Osteocyte (in vitro differentiated cells): ENCODE measurements at places on chromosomes 2 and 18.

- DNase-seq: no peak
These were observed 38.6 kb upstream of the NCOA1 start for GRCh38 chr2:24452502-24452885.

- DNase-seq: no peak
These were observed 1010.8 kb upstream of the CELF4 start for GRCh38 chr18:38576349-38576748.

DNA sequence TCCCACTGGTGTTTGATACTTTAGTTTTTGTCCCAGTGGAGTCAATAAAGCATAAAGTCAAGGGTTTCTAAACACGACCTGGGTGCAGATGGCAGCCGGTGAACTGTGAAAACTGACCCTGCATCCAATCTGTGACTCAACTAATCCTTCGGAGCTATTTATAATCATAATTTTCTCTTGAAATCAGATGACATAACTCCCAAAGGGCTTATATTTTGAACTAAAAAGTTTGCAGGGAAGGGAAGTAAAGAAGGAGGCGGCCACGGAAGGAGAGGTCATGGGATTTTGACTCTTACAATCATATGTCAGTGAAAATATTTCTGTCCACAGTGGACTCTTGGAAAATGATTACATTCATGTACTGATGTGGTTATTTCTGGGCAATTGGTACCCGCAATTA lies 178.5 kb downstream of the PDE1A start:
- DNase-seq: no peak

GRCh38 chr18:74050807-74051206 lies 96.8 kb downstream of the FBXO15 start:
- DNase-seq: no peak

- DNase-seq: no peak
These were observed 130.6 kb downstream of the CABLES1 start for GRCh38 chr18:23265682-23266399.

DNA sequence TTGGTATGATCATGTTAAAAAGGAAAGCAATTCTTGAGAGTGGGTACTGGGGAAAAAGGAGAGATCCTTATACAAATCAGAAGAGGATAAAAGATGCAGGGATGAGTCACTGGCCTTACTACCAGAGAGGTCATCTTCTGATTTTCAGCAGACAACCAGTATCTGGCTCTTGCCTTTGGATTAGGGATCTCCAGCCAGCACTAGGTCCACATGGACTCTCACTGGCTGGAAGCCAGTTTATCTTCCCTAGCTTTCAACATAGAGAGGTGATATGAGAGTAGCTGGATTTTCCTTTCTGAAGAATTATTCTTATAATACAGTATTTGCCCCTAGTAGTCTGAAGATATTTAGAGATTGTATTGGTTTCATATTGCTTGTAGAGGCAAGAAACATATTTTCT lies 30.2 kb downstream of the CERKL start:
- no peak for DNase-seq

- DNase-seq: no peak
These were observed 207.6 kb upstream of the TANK start for GRCh38 chr2:160952464-160953254.

DNA sequence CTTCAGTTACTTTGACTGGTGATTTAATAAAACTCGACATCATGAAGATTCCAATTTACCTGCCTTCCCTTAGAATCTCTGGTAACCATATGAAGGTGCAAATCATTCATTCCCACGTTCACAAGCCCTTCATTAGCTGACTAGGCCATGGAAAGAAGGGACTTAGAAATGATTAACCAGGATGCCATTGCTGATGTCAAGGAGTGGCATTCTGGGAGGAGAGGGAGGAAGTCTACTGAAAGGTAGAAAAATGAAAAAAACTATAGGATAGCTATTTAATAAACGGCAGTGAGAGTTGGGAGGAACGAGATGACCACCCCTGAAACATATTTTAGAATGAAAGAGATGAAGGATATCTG lies 1.4 kb downstream of the ATIC start:
- DNase-seq: no peak

GRCh38 chr2:223101340-223102039 lies 49.5 kb downstream of the KCNE4 start:
- no peak for DNase-seq

DNA sequence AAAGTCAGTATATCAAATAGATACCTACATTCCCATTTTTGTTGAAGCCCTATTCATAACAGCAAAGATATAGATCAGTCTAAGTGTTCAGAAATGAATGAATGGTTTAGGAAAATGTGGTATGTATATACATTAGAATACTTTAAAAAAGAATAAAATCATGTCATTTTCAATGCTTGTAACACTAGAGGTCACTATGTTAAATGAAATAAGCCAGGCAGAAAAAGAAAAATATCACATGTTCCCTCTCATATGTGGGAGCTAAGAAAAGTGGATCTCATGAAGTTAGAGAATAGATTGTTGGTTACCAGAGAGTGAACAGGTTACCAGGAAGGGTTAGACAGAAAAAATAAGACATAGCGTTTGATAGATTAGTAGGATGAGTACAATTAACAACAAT lies 1111.0 kb upstream of the SLC39A10 start:
- no peak for DNase-seq

- DNase-seq: no peak
These were observed 142.7 kb upstream of the NFATC1 start for GRCh38 chr18:79252904-79253633.

DNA sequence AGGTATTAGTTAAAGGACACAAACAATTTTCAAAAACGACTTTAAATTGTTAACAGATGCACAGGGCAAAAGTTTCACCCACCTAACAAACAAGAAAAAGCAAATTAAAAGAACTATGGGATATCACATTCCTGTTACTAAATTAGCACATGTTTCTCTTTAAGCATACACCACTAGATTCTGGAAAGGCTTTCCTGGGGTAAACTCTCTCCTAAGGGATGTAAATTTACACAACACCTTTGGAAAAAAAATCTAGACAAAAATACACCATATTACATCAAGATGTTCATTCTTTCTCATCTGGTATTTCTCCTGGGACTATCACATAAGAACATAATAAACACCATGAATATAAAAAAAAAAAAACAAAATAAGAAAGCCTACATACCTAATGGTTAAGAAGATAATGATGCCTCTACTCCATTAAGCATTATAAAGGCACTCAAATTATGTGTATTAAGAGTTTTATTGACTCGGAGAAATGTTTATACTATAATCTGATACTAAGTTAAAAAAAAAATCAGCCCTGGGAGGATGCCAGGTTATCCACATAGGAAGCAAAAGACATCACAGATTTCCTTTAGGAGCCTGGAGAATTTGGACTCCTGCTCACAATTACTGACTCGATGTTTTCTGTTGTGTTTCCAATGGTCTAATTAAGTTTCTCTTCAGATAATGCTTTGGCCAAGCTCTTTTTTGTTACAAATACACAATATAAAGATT lies 82.8 kb upstream of the AFF3 start:
- no peak for DNase-seq

- no peak for DNase-seq
These were observed 208.1 kb downstream of the BABAM2 start for GRCh38 chr2:28098501-28099225.

DNA sequence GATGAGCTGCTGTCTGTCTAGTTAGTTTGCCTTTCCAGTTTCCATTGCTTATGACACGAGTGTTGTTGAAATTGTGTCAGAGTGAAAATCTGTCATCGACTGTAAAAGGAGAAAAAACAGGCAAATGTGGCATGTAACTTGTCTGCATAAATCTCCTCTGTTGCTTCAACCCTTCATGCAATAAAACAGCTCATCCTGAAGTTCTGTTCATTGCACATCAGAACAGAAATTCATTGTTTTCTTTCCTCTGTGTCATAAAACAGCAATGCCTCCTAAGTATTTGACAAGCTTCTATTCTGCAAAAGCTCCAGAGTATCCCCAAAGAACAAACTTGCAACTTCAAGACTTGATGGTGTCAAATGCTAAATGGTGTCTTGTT lies 432.1 kb downstream of the MEIS1 start:
- DNase-seq: no peak

DNA sequence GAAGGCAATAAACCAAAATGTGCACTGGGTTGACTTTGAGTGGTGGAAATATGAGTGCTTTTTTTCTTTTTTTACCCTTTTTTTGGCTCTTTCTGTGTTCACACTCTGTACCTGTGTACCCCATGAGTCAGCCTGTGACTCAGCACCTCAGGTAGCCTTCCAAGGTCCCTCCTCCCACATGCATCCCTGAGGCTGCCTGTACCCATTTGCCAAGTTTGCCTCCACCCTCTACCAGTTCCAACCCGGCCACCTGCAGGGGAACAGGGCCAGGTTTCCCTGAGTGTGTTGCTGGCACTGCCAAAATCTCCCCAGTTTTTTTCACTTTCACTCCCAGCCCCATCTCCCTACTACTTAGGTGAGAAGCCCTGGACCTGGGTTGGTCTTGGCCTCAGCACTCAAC lies 14.0 kb downstream of the CXCR1 start:
- DNase-seq: no peak

DNA sequence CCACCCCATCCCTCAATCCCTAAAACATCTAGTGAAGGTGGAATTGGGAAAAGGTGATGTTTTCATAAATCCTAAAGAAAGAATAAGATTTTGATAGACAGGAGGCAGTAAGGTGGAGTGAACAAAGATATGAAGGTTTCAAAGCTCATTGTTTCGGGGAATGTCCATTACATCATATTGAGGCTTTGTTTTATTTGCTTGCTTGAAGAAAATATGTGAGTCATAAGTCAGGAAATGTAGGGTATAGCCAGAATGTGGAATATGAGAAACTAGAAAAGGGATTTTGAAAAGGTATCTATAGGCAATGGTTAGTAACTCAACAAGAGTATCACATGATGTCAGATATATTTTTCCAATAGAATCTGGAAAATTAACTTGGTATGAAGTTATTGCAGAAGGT lies 1178.5 kb upstream of the ACVR2A start:
- DNase-seq: no peak

GRCh38 chr18:25058521-25058920 lies 293.4 kb downstream of the ZNF521 start:
- DNase-seq: no peak

- DNase-seq: no peak
These were observed 27.7 kb downstream of the SNORC start for GRCh38 chr2:232897598-232898408.

- no peak for DNase-seq
These were observed 170.0 kb upstream of the SIX3 start for GRCh38 chr2:44771522-44771921.

DNA sequence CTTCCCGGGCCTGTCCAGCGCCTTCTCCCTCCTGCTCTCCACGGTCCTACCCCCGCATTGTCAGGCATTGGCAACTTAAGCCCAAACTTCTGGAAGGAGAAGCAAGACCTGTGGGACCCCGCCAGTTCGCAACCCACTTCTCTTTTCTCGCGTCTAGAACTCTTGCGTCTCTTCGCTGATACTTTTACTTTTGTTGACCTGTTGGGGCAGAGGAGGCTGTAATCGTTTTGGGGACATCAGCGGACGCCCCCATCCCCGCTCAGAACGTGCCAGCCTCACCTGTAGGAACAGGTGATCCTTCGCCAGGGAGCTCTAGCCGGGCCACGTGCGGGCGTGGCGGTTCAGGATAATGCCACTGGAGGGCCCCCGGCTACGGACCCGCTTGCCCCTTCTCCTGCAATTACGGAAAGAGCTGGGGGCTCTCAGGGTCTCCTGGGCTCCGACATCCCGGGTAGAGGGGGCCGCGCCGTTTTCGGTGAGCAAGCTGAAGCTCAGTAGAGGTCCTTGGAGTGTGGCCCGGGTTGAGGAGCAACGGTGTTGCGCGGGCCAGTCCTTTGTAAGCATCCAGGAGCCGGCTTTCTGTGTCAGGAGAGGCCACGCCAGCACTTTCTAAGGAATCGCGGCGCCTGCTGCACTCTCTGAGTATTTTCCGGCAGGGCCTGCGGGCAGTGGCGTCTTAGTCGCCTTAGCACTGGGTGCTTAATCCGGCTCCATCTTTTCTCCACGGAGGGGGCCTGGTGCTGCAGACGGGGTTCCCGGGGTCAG lies 1.6 kb downstream of the MTCL1 start:
- peak; percentile 85 for DNase-seq

GRCh38 chr2:210860276-210860675 lies 303.9 kb downstream of the CPS1 start:
- DNase-seq: no peak

GRCh38 chr2:217127744-217128143 lies 267.9 kb upstream of the TNP1 start:
- no peak for DNase-seq

GRCh38 chr2:211329421-211329820 lies 773.0 kb downstream of the CPS1 start:
- DNase-seq: no peak

GRCh38 chr2:105248316-105249070 lies 7.0 kb downstream of the GPR45 start:
- no peak for DNase-seq

DNA sequence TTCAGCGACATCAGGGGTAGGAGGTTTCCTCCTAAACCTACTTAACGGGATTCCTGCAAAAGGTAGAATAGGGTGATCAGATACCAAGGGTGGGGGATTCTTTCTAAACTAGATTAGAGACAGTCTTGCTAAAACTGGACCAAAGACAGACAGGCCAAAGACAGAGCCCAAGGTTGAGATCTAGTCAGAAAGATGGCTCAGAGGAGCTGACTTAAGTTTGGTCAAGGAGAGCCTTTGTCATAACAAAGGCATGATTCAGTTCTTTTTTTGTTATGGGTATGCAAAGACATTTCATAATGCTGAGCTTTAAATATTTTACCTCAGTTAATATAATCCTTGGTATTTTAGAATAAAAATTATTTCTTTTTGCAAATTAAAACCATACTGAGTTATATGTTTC lies 17.8 kb upstream of the GPR75 start:
- DNase-seq: no peak

- DNase-seq: no peak
These were observed 39.2 kb upstream of the SPTBN1 start for GRCh38 chr2:54416938-54417337.

DNA sequence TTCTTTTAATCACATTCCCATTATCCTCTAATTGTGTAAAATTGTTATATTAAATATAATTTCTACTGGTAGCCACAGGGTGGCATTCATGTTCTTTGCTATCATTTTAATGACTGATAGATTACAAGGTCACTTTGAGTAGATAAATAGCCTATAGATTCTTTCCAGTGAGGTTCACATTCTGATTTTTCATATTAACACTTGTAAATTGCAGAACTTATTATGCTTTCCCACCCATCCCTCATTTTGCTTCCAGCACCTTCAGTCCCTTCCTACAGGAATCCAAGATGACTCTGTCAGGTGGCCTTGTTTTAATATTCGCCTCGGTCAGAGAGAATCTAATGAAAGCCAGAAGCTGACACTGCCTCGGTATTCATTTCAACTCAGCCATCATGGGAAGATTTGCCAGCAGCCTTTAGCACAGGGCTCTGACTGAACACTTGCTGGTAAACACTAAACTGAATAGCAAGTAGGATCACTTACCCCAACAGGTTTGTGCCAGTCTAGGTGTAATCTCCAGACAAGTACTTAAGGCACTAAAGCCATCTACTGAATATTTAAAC lies 101.2 kb upstream of the FSHR start:
- DNase-seq: no peak

DNA sequence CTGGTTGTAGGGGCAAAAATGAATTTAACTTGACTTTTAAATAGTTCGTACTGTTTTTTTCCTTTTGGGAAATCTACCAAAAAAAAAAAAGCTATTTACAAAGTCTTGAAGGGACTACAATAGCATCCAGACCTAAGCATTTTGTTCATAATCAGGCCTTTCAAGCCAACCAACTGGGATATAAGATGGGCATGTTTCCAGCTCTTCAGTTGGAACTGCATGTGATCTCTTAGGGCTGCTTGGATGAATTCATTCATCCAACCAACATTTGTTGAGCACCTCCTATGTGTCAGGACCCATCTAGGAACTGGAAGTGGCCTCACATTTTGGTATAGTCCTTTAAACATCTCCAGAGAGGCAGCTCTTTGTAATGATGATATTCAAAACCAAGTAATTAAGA lies 98.6 kb downstream of the AAK1 start:
- DNase-seq: no peak
